Fibroblast of lung (primary cell): ENCODE measurements at places on chromosomes 16 and 17. TPM values are rescaled to one million over a fixed set of nuclear protein-coding genes. Genes with fewer than 3 reads are reported as not detected.

The KRTAP3-1 gene
- total RNA-seq, result not detected in 2 replicates

The FBXL16 gene
- total RNA-seq, result not detected in 2 replicates

The ATP6V0C gene
- 5.1 and 11.2 TPM in 2 replicates for total RNA-seq

The CRISPLD2 gene
- 34.9 and 37.0 TPM in 2 replicates for total RNA-seq

The MT1F gene
- total RNA-seq, result 0.26 and 2.1 TPM in 2 replicates

The MT4 gene
- not detected in 2 replicates for total RNA-seq

The GNG13 gene
- not detected in 2 replicates for total RNA-seq

The PYDC1 gene
- total RNA-seq, result not detected in 2 replicates

The FOXN1 gene
- not detected in 2 replicates for total RNA-seq
